ENCODE measurements at places on chromosomes 12 and 14.
A peak's percentile ranks its signal among the peaks of the same experiment; 100 is the strongest.

DNA sequence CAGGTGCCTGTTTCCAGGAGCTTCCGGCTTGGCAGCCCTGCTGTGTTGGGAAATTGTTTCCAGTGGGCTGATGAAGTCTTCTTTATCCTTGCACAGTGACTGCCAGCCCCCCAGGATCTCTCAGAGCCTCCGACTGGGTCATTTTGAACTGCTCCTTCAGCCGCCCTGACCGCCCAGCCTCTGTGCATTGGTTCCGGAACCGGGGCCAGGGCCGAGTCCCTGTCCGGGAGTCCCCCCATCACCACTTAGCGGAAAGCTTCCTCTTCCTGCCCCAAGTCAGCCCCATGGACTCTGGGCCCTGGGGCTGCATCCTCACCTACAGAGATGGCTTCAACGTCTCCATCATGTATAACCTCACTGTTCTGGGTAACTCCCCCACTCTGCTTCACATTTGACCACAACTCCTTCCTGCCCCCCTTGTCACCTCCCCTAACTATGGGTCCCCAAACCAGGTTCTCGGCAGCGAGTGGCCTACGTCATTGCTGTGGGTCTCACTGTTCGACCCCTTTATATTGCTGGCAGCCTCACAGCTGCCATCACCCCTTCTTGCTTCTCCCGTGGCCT is 2.3 kb downstream of the LAG3 start:
- DNase-seq: no peak

GRCh38 chr12:22626406-22626805 is 1.4 kb downstream of the ETNK1 start:
- DNase-seq: peak; percentile 38

GRCh38 chr14:33026850-33027430 is 88.3 kb downstream of the NPAS3 start:
- no peak for DNase-seq

DNA sequence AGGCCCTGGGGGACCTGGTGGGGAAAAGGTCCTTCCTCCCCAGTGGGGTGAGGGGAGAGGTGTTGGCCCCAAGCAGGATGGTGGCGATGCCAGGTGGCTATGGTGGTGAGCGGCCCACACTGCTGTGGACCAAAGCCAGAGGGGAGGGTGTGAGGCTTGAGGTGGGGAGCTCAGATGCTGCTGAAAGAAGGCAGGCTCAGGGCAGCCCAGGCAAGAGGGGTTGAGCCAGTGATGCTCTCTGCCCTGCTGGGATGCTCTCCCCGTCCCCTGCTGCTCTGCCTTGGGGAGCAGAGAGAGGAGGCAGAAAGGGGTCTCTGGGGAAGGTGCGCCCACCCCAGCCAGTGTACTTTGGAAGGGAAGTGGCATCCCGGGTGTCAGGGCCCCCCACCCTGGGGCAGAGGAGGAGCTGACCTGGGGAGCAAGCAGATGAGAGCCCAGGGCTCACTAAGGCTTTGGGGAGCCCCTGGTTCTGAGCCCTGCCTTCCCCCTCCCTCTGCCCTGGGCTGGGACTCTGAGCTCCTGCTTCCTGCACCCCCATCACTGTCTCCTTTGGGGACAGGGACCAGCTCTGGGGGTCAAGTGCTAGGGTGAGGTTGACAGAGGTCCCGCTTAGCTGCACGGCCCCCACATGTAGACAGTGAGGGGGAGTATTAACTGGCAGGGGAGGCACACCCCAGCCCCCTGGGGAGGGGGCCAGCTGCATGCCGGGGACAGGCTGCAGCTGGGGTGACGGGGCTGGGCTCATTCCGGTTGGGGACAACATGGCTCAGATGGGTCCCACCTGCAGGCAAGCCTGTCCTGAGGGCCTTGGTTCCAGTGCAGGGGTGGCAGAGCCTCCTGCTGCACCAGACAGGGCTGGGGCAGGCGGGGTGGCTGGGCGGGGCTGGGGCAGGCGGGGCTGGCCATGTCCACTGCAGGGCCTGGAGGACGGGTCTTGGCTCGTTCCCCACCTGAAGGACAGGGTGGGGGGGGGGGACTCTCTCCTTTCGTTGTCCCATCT is 124.4 kb downstream of the KIF26A start:
- no peak for DNase-seq

GRCh38 chr12:6834254-6834653 is 6.0 kb downstream of the P3H3 start:
- DNase-seq: no peak

DNA sequence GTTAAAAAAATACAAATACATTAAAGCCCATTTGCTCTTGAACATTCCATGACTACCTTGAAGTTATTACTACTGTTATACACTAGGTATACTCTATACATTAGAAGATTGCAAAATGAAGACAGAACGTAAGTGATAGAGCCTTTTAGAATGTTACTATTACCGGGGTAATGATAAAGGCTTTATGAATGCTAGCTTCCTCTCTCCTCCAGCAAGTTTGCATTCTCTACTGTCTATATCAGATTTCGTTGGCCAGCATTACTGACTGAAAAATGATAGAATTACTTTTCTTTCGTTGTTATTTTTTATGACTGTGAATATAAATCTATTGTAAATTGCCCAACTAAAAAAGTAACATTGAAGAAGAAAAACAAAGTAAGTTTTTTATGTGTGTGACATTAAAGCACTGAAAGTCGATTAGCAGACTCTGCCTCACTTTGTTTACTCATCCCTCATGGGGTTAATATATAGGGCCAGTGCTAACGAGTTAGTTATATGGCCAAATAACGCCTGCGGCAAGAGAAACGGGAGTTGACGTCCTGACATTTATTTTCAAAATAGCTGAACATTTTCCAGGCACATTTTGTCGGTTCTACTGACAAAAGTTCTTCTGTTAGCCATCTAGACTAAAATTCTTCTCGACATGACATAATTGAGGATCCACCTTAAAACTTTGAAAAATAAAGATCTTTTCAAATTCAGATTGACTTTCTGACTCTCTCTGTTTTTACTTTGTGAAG is 163.8 kb upstream of the KITLG start:
- no peak for DNase-seq

GRCh38 chr12:96658075-96658474 is 168.7 kb downstream of the CFAP54 start:
- no peak for DNase-seq

- no peak for DNase-seq
Measured at GRCh38 chr14:82055515-82056115, 522.0 kb upstream of the SEL1L start.

GRCh38 chr12:114920771-114921554 is 237.0 kb upstream of the TBX3 start:
- DNase-seq: no peak

DNA sequence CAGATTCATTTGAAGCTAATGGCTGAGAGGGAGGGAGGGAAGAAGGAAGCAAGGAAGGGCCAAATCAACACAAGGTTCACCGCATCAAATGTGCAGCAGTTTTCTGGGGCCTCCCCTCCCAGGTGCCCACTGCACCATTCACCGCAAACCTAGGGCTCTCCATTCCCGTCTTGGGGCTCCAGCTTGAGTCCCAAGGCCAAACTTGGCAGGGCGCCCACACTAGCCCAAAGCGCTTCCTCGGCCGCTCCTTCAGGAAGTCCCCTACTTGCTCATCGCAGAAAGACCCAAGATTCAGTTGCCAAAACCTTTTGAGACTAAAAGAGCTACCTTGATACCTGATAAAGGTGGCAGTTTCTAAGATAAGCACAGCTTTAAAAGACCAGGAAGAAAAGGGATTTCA is 140.5 kb upstream of the FKBP4 start:
- no peak for DNase-seq

GRCh38 chr14:67502867-67503266 is 14.3 kb upstream of the TMEM229B start:
- DNase-seq: no peak

DNA sequence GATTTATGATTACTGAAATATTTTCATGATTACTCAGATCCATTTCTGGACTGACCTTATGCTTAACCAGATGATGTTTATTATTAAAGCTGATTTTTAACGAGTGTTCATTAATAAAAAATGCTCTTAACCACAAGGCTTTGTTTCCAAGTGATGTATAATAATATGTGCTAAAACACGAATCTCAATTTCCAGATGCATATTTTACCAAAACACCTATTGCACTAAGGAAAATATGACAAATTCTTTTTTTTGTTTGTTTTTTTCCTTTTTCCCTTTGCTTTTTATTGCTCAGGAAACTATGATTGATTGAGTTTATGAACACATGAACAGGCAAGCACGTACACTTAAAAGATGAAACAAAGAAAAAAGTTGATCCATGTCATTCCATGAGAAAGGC is 16.9 kb upstream of the DUSP6 start:
- DNase-seq: no peak

GRCh38 chr12:86727160-86727559 is 471.0 kb upstream of the MGAT4C start:
- no peak for DNase-seq

Measured in GM12864 (cell line).